ENCODE measurements at places on chromosomes 5 and 9.

DNA sequence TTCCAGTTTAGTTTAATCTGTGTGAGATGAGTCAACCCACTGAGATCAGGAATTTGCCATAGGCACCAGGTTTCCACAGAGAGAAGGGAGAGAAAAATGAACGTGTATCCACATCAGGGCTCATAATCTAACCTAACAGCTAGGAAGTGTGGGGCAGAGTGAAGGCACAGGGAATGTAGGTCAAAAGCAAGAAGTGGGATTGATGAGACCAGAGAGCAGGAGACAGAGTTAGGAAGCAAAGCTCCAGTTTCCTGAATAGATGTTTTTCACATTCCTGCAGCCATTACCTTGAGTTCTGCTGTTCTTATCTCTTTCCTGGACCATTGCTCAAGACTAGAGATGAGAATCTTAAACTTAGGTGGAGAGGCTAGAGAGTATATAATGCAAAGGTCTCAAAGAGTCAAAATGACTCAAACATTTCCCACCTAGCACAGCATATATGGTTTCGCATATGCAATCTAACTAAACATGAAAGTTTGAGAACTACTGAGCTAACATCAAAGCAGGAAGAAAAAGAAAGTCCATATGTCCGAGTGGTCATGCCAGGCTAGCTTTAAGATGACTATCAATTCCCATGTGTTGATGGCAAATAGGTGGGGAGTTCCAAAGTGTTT, 41.1 kb upstream of the GNAQ start:
- no peak for DNase-seq

DNA sequence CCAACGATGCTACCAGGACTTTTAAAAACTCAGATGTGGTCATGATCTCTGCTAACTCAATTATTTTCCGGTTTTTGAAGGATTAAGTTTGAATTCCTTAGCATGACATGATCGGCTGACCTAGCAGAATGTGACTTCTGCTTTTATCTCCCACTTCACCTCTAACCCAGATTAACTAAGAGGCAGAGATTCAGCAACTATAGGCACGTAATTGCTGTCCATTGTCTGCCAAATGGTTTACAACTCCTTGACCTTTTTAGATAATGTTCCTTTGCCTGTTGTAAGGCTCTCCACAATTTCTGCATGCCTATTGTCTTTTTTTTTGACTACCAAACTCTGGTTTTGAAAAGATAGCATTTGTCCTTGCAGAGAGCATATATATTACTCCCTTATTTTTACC, 268.2 kb downstream of the BRINP1 start:
- no peak for DNase-seq

GRCh38 chr9:125492719-125493118, 214.3 kb downstream of the MAPKAP1 start:
- no peak for DNase-seq

DNA sequence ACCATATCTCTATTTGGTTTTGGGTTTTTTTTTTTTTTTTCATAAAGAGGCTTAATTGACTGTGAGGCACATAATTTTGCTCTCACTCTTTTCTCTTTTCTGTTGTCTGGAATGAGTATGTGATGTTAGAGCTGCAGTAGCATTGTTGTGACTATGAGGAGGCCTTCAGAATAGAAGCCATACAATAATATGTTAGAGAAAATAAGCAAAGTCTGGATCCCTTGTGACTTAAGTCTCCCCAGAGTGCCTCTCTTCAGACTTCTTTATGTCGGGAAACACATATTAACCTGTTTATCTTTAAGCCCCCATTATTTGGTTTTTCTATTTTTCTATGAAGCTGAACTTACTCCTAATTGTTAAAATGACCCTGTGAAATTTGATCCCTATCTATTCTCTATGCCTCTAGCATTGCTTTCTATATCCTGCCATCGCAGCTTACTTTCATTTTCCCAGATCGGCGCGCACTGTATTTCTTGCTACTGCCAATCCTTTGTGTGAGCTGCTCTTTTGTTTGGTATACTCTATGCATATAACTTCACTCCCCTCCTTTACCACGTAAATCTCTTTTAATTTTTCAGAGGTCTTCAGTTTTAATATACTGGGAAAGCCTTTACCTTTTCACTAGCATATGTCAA, 372.5 kb upstream of the KCNN2 start:
- DNase-seq = no peak

DNA sequence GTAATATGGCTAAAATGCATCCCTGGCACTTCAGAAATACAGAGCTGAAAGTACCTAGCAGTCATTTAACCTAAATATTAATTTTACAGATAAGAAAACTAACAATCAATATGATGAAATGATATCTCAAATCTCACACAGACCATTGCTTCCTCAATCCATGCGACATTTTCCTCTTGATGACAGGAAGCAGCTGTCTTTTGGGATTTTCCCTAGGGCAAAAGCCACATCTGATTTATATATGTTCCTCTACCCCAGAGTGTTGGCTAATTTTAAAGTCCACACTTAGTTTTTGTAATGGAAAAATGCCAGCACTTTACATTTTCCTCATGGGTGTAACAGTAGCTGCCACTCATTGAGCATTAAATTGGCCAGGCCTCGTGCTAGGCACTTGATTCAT, 47.7 kb upstream of the ITGA1 start:
- no peak for DNase-seq

DNA sequence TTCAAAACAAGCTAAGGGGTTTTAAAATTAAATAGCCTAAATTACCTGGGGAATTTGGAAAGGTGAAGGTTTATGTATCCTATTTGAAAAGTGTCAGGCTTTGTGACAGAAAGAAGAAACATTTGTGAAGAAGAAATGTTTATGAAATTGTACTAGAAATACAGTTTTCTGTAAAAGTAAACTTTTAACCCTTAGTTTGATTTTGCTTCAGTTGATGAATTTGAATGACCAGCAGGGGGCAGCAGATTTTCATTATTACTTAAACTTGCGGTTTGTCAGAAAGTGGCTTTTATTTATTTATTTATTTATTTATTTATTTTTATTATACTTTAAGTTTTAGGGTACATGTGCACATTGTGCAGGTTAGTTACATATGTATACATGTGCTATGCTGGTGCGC, 58.1 kb downstream of the NNT start:
- DNase-seq = peak; percentile 29

- no peak for DNase-seq
These were observed 48.2 kb upstream of the ANGPTL2 start for GRCh38 chr9:127170652-127171051.

GRCh38 chr9:113516840-113517577, 53.5 kb downstream of the RGS3 start:
- DNase-seq = peak; percentile 76

GRCh38 chr9:133073086-133074014, 11.6 kb downstream of the CEL start:
- DNase-seq = no peak

GRCh38 chr9:126147186-126147935, 179.3 kb upstream of the MVB12B start:
- DNase-seq = no peak

GRCh38 chr5:42908086-42908485, 96.4 kb upstream of the SELENOP start:
- no peak for DNase-seq

- no peak for DNase-seq
These were observed 41.2 kb downstream of the RCL1 start for GRCh38 chr9:4833781-4834560.

GRCh38 chr5:102762562-102763227, 7.6 kb downstream of the PAM start:
- DNase-seq = no peak

DNA sequence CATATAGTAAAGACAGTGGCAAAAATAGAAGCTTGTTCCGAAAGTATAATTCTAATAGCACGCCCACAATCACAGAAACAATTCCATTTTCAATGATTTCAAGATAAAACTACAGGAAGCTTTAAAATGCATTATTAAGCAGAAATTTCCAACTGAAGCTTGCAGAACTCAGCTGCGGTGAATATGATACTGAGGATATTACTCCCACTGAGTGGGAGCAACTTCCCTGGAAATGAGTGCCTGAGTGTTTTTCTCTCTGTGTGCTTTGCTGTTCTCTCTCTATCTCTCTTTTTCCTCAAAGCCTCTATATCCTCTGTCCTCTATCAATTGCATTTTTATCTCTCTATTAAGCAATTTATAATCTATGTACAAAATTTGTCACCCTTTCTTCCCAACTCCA, 187.5 kb upstream of the PRDM9 start:
- no peak for DNase-seq

Data from CD4-positive, alpha-beta T cell treated with Interleukin-6 for 4 hours (primary cell).